Right lung (tissue), 10 donors: ENCODE measurements at places on chromosomes 6 and 20. TPM values are rescaled to one million over a fixed set of nuclear protein-coding genes. Genes with fewer than 3 reads are reported as not detected.

- no peak for DNase-seq
Observed at GRCh38 chr20:297925-298775, 780 bp downstream of the ZCCHC3 start.

GRCh38 chr6:37602801-37603200 lies 94.9 kb downstream of the MDGA1 start:
- no peak for DNase-seq

GRCh38 chr6:40710626-40711330 lies 123.6 kb upstream of the LRFN2 start:
- DNase-seq, result no peak

DNA sequence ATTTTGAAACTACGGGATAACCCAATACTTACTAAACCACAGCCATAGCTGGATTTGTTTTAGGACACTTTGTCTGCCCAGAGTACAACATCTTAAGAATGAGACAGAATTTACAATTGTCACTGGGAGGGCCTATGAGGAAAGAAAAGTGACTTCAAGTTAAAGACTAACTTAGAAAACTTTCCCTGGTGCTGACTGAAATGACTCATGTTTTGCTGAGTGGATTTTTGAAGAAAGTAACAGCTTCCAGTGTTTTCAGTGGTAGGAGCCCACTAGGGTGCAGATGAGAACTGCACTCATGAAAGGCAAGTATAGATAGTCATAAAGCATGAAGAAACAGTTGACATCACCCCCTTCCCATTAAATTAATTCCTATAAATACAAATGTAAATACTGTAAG lies 988.2 kb upstream of the MAP3K7 start:
- DNase-seq, result no peak

DNA sequence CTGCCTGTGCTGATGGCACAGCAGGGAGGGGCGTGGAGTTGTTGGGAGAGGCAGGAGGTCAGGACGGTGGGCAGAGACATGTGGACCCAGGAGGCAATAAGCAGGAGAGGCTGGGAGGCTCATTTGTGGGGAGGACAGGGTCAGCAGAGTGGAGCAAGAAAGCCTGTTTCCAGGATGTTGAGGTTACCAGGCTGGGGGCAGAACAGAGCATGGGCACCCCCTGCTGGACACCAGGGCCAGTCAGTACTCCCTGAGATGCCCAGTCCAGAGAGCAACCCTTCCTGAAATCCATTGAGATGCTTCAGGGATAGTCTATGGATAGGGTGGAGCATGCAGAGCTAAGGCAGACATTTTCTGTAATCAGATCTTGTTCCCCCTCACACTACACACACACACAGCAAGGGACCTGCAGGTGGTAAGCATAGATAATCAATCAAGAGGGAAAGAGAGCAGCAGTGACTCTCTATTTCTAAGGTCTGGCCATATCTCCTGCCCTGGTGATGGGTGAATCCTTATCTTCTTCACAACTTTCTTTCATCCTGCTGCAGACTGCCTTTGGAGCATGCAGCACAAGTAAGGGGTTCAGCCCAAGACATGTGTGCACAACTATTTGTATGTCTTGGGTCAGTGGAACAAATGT lies 41.7 kb downstream of the MOCS1 start:
- peak; percentile 26 for DNase-seq

GRCh38 chr6:151275566-151275965 lies 35.8 kb downstream of the AKAP12 start:
- no peak for DNase-seq

GRCh38 chr6:15409301-15410125 lies 163.6 kb downstream of the JARID2 start:
- no peak for DNase-seq

GRCh38 chr6:12313306-12313991 lies 23.3 kb downstream of the EDN1 start:
- DNase-seq, result no peak

DNA sequence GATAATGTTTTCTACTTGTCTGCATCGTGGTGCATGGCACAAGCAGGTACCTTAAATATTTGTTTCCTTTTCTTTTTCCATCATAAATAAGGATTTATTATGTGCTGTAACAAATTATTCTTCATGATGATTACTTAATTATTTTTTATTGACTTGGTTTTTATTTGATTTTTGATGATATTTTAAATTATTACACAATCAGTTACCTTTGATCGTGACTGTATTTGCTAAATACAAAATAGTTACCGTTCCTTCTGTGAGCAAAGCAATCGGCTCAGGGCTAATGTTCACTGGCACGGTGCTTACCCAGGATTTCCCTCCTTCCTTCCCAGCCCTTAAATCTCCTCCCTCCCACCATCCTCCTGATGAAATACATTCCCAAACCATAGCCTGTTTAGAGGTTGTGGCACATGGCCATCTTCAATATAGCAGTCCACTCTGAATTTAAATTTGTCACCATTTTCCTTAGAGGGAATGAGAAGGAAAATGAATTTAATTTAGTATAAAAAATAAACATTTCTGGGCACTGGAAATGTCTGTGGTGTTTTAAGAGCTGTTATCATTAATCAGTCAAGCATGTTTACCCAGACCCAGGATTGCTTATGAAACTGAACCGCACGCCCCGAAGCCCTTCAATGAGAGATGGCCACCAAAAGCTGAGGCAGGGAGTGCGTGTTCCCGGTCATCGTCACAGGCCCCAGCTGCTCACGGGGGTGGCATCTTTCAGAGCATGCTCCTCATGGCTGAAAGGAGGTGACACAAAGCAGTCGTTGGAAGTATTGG lies 23.0 kb upstream of the EXOC2 start:
- no peak for DNase-seq

GRCh38 chr6:7617801-7618764 lies 28.1 kb downstream of the SNRNP48 start:
- peak; percentile 17 for DNase-seq

DNA sequence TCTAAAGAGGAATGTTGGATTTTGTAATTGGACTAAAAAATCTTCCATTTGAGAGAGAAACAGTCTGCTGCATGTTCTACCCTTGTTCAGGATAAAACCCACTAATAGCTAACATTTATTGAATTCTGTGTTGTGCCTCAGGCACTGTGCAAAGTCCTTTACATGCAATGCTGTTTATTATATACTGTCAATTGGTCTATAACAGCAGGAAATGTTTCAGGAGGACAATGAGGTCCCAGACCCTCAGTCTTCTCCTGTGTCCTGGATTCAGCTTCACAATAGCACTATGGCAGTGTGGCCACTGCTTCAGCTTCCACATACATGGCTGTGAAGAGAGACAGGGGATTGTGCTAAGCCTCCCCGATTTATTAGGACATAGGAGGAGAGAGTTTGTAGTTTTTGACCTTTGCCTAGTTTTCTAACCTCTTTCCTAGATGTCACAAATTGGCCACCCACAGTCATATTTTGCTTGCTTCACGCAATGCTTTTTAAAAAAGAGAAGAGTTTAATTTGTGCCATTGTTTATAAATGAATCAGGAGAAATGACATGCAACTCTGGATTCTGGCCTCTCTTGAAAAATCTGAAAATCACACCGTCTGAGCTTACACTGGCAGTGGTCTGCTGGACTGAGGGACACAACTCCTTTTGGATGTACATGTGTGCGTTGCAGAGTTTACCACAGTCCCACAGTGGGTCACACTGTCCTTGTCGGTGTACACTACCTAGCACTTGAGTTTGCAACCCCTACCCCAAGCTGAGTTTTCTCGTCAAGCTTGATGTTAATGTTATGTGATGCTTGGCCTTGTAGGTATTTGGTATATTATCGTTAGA lies 11.3 kb downstream of the PTPN1 start:
- DNase-seq, result no peak

- DNase-seq, result no peak
Observed at GRCh38 chr6:149181304-149181703, 136.2 kb upstream of the TAB2 start.

DNA sequence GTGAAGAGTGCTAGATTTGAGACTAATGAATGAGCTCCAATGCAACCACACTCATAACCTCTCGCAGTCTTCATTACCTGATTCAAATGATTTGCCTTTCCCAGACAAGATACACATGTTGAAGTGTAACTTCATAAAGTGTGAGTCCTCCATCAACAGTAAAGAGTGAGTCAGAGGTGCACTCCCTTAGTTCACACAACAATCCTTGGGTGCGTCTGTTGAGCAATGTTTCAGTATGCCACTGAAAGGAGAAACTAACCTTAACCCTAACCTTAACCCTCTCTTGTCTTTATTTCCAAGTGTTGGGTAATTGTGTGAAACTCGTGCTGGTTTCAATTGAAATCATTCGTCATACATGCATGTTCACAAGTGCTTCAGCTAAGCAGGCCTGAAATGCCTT lies 21.0 kb upstream of the RIN2 start:
- no peak for DNase-seq

DNA sequence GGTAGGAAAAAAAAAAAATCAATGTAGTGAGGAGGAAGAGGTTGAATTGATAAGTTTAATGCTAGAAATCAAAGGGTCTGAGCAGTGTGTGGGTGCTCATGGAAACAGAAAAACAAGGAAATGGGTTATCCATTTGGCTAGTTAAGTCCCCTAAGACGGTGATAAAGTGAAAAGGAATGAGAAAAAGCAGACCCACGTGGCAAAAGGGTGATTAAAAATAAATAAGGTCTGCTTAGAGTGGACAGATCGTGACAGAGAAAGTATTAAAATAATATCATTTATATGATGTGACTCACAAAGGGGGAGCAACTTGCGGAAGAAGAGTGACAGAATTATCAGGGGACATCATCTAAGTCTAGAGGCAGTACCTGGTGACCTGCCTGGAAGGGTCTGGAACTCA lies 251.7 kb upstream of the THEMIS start:
- DNase-seq, result no peak

DNA sequence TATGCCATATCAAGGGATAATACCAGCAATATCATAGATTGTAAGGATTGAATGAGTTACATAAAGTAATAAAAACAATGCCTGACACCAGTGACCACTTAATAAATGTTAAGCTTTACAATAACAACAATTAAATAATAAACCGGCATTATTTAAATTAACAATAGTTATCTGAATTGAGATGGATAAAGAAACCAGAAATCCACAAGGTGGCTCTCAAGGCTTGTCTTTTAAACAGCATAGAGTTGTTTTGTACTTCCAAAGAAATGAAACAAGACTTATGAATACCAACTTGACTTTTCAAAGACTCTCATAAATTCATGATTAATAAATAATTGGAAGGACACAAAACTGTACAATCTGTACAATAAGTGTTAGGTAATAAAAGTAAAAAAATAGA lies 203.1 kb downstream of the ASCC3 start:
- no peak for DNase-seq

GRCh38 chr6:37492236-37492972 lies 7.3 kb downstream of the CCDC167 start:
- no peak for DNase-seq

- DNase-seq, result peak; percentile 16
Observed at GRCh38 chr20:46520976-46521579, 7.7 kb upstream of the ZNF334 start.

DNA sequence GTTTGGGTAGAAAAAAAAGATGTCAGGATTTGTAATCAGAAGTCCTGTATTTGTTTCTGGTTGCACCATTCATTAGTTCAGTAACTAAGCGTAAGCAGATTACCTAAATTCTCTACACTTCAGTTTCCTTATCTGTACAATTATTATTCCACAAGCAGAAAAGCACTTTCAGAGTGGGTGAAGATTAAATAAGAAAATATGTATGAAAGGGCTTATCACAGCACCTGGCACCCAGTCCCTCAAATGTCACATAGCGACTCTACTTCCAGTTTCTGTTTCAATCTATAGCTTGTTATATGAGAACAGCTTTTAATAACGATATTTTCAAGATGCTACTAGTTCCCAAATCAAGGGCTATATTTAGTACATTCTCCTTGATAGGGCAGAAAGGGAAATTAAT lies 31.4 kb downstream of the RGS17 start:
- no peak for DNase-seq

GRCh38 chr20:33600981-33601380 lies 61.1 kb upstream of the C20orf144 start:
- DNase-seq, result no peak

- DNase-seq, result no peak
Observed at GRCh38 chr20:54091120-54091480, 20.7 kb upstream of the BCAS1 start.

- DNase-seq, result no peak
Observed at GRCh38 chr20:19435316-19435715, 222.9 kb downstream of the SLC24A3 start.

- DNase-seq, result no peak
Observed at GRCh38 chr6:41427642-41428335, 92.4 kb downstream of the NCR2 start.

- DNase-seq, result no peak
Observed at GRCh38 chr20:38055294-38055693, 21.7 kb downstream of the RPRD1B start.

DNA sequence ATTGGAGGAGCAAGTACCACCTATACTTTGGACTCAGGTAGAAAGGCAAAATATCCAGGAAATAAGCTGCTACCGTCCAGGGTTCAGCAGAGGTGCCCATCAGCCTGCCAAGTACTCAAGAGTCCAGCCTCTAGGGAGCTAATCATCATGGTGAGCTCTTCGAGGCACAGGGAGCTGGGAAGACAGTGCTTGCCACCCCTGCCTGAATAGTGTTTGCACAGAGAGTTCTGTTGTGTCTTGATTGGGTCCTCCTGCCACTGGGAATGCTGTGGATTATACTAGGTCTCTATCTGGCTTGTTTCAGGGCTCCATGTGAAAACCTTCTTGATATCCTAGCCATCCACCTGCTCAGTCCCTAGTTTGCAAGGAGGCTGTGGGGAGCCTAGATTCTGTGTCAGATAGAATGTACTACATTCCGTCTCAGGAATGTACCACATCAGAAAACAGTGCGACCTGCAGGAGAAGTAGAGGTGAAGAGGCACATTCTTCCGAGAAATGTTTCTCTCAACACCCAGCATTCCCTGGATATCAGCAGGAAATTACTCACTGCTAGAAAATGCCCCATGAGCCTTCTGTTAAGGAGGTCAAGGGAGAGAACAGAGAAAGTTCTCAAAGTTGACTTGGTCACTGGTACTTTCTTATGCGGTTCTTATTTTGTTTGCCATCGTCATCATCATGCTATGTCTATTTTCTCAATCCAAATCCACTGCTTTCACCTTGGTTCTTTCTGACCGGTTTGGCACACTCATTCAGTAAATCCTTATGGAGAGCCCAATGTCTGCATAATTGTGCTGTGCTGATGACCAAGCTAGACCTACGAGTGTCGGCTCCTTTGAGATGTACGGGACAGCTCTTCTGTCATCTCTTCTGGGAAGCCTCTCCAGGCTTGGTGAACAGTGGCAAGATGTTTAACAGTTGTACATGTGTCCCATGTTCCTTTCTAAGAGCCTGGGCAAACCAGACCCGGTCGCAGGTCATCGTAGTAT lies 30.7 kb downstream of the PTPN1 start:
- no peak for DNase-seq

- DNase-seq, result no peak
Observed at GRCh38 chr6:38177882-38178583, 358.5 kb downstream of the ZFAND3 start.

The CAP2 gene
- polyA plus RNA-seq, result 9.8 TPM

The DNAH8 gene
- 0.08 TPM for polyA plus RNA-seq

The APCDD1L gene
- polyA plus RNA-seq, result not detected

The PNPLA1 gene
- polyA plus RNA-seq, result 0.15 TPM

The LAMP5 gene
- polyA plus RNA-seq, result 2.1 TPM

The LST1 gene
- 5.6 TPM for polyA plus RNA-seq
